Skin of body (tissue), 3 donors: ENCODE measurements at places on chromosomes 6 and 20.

GRCh38 chr6:81565071-81565470 lies 187.4 kb downstream of the TENT5A start:
- DNase-seq = no peak

DNA sequence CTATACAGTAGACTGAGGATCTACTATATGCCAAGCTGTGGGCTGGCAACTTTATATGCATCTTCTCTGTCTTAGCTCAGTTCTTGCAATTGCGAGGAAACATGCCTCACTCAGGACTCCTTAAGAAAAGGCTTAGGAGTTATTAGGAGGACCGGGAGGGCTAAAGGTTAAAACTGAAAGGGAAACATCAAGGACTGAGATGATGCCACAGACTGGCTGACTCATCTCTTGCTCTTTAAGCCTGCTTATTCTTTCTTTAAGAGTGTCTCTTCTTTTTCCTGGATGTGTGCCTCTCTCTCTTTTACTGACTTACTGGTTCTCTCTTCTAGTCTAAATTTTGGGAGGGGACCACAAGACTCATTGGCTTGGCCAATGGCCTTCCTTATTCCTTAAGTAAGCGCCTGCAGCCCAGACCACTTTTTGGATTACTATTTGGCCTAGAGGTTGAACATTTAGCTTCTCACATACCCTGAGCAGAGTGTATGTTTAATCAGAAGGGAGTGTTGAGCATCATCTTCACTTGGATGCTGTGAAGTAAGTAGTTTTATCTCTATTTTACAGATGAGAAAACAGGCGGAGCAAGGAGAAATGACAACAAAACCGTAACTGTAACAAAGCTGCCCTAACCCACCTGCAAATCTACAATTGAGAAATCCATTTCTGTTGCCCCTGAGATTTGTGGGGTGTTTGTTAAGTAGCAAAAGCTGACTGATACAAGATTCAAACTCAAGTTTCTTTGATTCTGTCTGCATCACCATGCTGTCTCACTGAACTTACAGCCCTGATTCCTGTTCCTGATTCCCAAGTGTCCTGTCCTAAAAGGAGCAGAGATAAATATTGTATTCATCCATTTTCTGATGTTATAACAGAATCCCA lies 7.2 kb upstream of the SDC4 start:
- DNase-seq = no peak

DNA sequence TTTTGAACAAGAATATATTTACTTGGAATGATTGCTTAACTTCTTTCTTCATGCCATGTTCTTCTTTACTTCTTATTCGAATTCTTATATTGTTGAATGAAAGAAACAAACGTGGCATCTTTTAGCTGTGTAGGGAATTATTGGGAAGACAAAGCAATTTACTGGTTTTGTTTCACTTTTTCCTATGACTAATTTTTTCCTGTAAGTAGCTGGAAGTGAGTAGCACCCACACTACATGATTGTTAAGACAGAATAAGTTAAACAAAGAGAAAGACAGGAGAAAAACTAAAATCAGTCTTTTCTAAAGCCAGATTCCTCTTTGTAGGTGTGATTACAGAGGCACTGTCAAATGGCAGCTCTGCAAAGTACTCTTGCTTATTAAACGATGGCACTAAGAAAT lies 593.4 kb downstream of the EYS start:
- DNase-seq = no peak

- DNase-seq = no peak
Measured at GRCh38 chr20:22807045-22807444, 222.7 kb upstream of the FOXA2 start.

DNA sequence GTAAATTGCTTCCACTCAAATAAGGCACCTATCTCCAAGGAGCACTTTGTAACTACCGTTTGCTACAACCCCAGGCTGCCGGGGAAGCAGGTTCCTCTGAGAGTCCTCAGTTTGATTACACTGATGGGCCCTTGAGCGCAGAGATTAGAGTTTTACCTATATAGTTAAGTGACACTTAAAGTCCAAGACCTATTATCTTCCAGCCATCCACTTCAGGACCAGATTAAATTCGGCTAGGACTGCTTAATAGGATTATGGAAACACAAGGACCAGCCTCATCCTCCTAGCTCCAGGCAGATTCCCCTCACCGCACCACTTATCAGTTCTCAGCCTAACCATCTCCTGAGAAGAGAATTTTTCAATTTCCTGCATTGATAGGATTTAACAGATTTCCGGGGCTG lies 64.7 kb upstream of the TIAM2 start:
- DNase-seq = no peak

DNA sequence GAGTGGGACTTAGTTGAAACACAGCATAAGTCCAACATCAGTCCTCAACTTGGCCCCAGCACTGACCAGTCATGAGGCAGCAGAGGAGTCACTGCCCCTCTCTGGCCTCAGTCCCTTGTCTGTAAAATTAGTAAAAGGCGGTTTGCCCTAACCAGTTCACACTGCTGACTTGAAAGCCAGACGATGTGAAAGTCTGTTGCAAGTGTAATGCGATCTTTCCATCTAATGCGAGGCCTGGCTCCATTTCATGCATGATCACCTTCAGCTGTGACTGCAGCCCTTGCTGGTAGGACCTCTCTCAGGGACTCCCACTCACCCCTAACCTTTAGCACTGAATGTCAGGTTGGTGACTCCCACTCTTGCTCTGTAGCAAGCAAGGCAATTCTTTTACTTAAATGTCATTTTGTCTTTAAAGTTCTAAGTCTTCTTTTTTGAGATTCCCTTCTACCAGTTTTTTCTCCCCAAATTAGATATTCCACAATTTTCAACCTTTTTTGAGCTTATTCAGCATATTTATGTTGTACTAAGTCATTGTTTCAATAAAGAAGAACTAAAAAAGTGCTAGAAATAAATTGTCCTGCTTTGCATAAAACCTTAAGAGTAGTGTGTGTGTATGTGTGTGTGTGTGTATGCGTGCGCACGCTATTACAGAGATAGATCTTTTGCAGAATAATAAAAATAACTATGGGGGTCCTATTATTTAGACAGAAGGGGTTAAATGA lies 245.5 kb downstream of the PACRG start:
- no peak for DNase-seq
